ENCODE measurements at places on chromosomes 6 and 20.

DNA sequence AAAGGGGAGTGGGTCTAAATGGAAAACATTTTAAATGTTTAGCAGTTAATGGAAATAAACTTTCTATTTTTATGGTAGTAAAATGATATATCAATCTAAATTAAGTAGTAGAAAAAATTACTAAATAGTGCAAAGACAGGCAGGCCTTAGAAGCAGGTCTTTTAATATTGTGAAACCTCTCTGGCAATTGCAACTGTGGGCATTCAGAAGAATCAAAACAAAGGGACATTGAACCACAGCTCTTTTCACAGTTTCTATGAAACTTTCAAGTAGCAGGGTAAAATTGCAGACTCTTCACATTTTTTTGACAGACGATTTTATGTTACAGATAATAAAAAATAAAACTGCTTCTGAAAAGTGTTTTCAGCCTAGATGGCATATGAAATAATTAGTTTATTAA lies 533.7 kb downstream of the BCKDHB start:
- peaks cover 2% of the 10 kb centered on the region for H3K27me3 ChIP-seq
- no peak for DNase-seq
- no peaks in the 10 kb centered on the region for H3K36me3 ChIP-seq
- no peaks in the 10 kb centered on the region for H3K4me1 ChIP-seq
- H3K4me3 ChIP-seq, result no peak overlapping the region
- no peak overlapping the region for H3K27ac ChIP-seq

DNA sequence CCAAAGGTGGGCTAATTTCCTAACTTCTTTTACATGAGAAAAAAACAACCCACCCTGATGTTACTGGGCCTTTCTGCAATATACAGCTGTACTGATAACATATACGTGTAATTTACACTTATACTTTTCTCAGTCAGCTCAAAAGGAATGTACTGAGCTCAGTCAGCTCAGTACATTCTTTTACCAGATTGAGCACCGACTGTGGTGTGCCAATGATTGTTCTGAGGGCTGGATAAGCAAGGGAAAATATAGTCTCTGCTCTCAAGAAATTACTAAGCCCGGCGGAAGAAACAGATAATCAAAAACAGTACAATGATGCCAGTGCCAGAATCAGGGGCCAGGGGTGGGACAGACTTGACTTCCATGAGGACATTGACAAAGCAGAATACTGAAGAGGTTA lies 10.0 kb upstream of the BLOC1S5 start:
- H3K4me3 ChIP-seq, result no peak overlapping the region
- H3K36me3 ChIP-seq, result peaks cover 6% of the 10 kb centered on the region
- no peaks in the 10 kb centered on the region for H3K4me1 ChIP-seq
- DNase-seq, result no peak
- H3K27me3 ChIP-seq, result no peaks in the 10 kb centered on the region

DNA sequence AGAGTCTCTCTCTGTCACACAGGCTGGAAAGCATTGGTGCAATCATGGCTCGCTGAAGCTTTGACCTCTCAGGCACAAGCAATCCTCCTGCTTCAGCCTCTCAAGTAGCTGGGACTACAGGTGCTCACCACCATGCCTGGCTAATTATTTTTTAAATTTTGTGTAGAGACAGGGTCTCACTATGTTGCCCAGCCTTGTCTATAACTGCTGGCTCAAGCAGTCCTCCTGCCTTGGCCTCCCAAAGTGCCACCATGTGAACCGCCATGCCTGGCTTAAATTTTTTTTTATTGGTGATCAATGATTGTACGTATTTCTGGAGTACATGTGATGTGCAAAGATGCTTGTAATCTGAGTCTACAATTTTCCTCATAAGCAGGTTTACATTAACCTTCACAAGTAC lies 54.8 kb downstream of the THBS2 start:
- H3K27me3 ChIP-seq, result no peaks in the 10 kb centered on the region
- DNase-seq, result no peak
- H3K4me3 ChIP-seq, result no peak overlapping the region
- H3K36me3 ChIP-seq, result no peaks in the 10 kb centered on the region

- H3K27me3 ChIP-seq, result no peaks in the 10 kb centered on the region
- no peak overlapping the region for H3K4me3 ChIP-seq
- no peaks in the 10 kb centered on the region for H3K36me3 ChIP-seq
- DNase-seq, result no peak
- peaks cover 8% of the 10 kb centered on the region for H3K4me1 ChIP-seq
These were observed 232.3 kb upstream of the DTNBP1 start for GRCh38 chr6:15894973-15895725.

DNA sequence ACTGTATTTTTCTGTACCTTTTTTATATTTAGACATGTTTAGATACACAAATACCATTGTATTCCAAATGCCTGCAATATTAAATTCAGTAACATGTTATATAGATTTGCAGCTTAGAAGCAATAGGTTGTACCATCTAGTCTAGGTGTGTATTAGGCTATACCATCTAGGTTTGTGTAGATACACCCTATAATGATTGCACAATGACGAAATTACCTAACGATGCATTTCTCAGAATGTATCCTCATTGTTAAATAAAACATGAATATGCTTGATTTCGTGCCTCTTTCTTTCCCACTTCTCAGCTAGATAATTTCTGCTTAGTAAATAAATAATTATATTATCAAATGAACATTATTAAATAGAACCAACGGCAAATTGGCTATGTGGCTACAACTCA lies 653.0 kb downstream of the EPM2A start:
- H3K27ac ChIP-seq, result no peak overlapping the region
- H3K27me3 ChIP-seq, result no peaks in the 10 kb centered on the region
- H3K4me1 ChIP-seq, result peaks cover 3% of the 10 kb centered on the region
- no peak overlapping the region for H3K4me3 ChIP-seq
- DNase-seq, result no peak
- H3K36me3 ChIP-seq, result no peaks in the 10 kb centered on the region

DNA sequence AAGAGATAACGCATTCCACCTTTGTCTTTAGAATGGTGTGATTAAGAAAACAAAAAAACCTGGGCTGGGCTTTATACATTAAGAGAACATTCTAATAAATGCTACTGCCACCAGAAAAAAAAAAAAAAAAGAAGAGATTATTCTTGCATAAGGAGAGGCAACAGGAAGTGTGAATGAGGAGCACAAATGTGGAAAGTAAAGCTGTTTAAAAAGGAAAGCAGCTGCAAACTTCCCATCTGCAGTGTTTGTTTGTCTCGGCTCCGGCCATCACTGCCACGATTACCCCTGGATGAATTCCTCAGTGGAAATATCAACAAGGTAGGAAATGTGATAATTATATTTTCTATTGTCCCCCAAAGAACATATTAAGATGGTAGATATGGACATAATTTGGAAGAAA lies 223.9 kb downstream of the PHF3 start:
- H3K4me1 ChIP-seq, result no peaks in the 10 kb centered on the region
- no peaks in the 10 kb centered on the region for H3K36me3 ChIP-seq
- H3K4me3 ChIP-seq, result no peak overlapping the region
- no peak overlapping the region for H3K27ac ChIP-seq

- DNase-seq, result no peak
- H3K36me3 ChIP-seq, result peaks cover 12% of the 10 kb centered on the region
- H3K27ac ChIP-seq, result no peak overlapping the region
- H3K4me1 ChIP-seq, result peaks cover 3% of the 10 kb centered on the region
- H3K27me3 ChIP-seq, result no peaks in the 10 kb centered on the region
- H3K4me3 ChIP-seq, result no peak overlapping the region
These were observed 94.4 kb downstream of the SESN1 start for GRCh38 chr6:109000289-109000688.

GRCh38 chr6:146890644-146891434 lies 292.1 kb downstream of the ADGB start:
- H3K27ac ChIP-seq, result no peak overlapping the region
- no peaks in the 10 kb centered on the region for H3K36me3 ChIP-seq
- peaks cover 13% of the 10 kb centered on the region for H3K27me3 ChIP-seq
- DNase-seq, result no peak

- H3K4me3 ChIP-seq, result no peak overlapping the region
- H3K4me1 ChIP-seq, result no peaks in the 10 kb centered on the region
- peaks cover 9% of the 10 kb centered on the region for H3K36me3 ChIP-seq
- no peaks in the 10 kb centered on the region for H3K27me3 ChIP-seq
- no peak overlapping the region for H3K27ac ChIP-seq
These were observed 88.1 kb downstream of the MAP3K4 start for GRCh38 chr6:161079566-161080262.

GRCh38 chr20:18692447-18692846 lies 104.6 kb downstream of the DTD1 start:
- H3K4me3 ChIP-seq, result no peak overlapping the region
- no peak for DNase-seq
- H3K36me3 ChIP-seq, result peaks cover 13% of the 10 kb centered on the region
- H3K27ac ChIP-seq, result no peak overlapping the region
- H3K4me1 ChIP-seq, result peaks cover 6% of the 10 kb centered on the region

- H3K36me3 ChIP-seq, result no peaks in the 10 kb centered on the region
- no peak overlapping the region for H3K4me3 ChIP-seq
- no peaks in the 10 kb centered on the region for H3K4me1 ChIP-seq
- H3K27ac ChIP-seq, result no peak overlapping the region
- H3K27me3 ChIP-seq, result no peaks in the 10 kb centered on the region
These were observed 30.2 kb downstream of the EPHA7 start for GRCh38 chr6:93389192-93389591.

DNA sequence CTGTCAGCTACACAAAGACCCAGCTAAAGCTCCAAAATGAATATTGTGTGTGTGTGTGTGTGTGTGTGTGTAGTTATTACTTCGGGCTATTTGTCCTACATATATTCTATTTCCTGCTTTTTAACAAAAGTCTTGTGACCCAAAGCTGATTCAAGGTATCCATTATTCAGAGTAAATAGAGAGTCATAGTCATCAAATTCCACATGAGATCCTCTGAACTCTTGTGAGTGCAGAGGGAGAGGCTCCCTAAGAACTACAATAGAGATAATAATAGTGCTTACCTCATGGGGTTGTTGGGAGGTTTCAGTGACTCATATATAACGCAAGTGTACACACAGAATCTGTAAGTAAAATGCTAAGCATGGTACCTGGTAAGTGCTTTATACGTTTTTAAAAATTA lies 95.6 kb upstream of the SHLD1 start:
- no peaks in the 10 kb centered on the region for H3K27me3 ChIP-seq
- peaks cover 54% of the 10 kb centered on the region for H3K4me1 ChIP-seq
- DNase-seq, result no peak
- no peaks in the 10 kb centered on the region for H3K36me3 ChIP-seq
- peak overlapping the region; percentile 95 for H3K27ac ChIP-seq
- no peak overlapping the region for H3K4me3 ChIP-seq

GRCh38 chr6:115914098-115914497 lies 146.6 kb downstream of the FRK start:
- no peaks in the 10 kb centered on the region for H3K4me1 ChIP-seq
- DNase-seq, result no peak
- H3K4me3 ChIP-seq, result no peak overlapping the region
- H3K27ac ChIP-seq, result no peak overlapping the region
- H3K27me3 ChIP-seq, result peaks cover 17% of the 10 kb centered on the region

- H3K27ac ChIP-seq, result no peak overlapping the region
- no peaks in the 10 kb centered on the region for H3K27me3 ChIP-seq
- H3K4me3 ChIP-seq, result no peak overlapping the region
- H3K4me1 ChIP-seq, result peaks cover 3% of the 10 kb centered on the region
- H3K36me3 ChIP-seq, result peaks cover 4% of the 10 kb centered on the region
These were observed 29.4 kb upstream of the RNF8 start for GRCh38 chr6:37324131-37325033.

- DNase-seq, result peak; percentile 72
- peaks cover 22% of the 10 kb centered on the region for H3K4me1 ChIP-seq
These were observed at the start of gene PSMB1 for GRCh38 chr6:170552765-170553533. Gene PSMB1, minus strand, starts transcription at chr6:170553307. Its CDS starts 65 bp downstream, at chr6:170553242.

DNA sequence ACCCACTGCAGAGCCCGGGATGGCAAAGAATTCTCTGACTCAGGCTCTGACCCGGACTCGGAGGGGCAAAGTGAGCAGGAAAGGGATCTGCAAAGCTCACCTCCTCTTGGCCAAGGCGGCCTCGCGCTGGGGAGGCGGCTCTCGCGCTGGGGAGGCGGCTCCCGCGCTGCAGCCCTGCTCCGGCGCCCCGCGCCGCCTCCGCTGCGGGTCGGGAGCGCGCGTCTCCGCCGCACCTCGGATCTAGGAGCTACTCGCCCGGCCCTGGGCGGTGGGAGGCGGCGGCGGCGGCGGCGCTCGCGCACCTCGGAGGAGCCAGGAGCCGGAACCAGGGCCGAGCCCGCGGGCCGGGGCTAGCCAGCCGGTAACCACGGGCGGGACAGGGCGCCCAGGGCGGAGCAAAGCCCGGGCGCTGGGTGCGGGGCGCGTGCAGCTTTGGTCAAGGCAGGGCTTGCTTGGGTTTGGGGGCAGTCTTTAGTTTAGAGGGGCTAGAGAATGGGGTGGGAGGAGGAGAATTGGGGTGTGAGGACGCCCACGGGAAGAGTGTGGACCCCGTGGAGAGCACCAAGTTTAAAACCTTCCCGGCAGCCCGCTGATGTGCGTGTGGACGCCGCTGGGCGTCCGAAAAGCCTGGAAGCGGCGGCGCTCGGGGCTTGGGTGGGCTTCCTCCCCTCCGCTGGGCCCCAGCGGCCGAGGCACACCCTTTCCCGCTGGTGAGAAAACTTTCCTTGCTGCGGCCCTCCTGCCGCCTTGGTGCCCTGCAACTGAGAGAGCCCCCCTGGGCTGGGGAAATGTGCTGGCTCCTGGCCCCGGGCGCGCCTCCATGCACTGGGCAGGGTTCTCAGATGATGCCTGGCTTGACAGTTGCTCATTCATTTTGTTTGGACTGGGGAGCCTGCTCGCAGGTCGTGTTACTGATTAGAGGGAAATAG lies at the start of gene MRAP2:
MRAP2 (plus strand) TSS at position 250 of the 929 bp plus-strand sequence. CDS start 21,547 bp downstream, outside the sequence.
- H3K27me3 ChIP-seq, result peaks cover 22% of the 10 kb centered on the region
- H3K4me3 ChIP-seq, result peak within 1 kb of the TSS; percentile 55
- H3K27ac ChIP-seq, result no peak within 1 kb of the TSS

DNA sequence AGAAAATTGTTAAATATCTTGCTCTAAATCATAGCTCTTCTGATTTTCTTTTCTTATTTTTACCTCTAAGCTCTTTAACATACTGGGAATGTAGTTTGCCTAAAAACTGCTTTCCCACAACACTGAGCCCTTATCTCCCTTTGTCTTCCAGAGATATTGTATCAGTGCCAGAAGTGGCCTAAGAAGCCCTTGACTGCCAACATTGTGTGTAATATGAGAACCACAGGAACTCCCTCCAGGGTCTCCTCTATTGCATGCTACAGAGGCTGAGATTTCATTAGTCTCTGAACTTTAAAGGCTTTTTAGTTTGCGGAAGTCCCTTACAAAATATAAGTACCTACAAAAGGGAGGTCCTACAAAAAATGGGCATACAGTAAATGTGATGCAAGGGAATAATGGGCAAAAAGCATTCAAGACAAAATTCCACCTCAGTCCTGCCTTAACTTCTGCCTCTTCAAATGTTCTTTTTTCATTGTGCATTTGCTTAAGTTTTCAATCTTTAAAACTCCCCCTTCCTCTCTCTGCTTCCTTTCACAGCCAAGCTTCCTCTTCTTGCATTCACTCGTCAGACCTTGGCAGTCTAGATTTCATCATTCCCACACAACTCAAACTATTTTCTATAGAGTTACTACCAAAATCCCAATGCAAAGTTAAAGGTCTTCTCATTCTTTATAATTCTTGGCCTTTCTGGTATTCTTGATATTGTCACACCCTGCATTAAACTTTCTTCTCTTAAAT lies 76.5 kb downstream of the ADGRG6 start:
- H3K36me3 ChIP-seq, result no peaks in the 10 kb centered on the region
- peaks cover 11% of the 10 kb centered on the region for H3K27me3 ChIP-seq
- no peak overlapping the region for H3K27ac ChIP-seq
- H3K4me3 ChIP-seq, result no peak overlapping the region
- H3K4me1 ChIP-seq, result no peaks in the 10 kb centered on the region

Measured in memory B cell (primary cell).